ENCODE measurements at places on chromosomes 16 and 17.
A peak's percentile ranks its signal among the peaks of the same experiment; 100 is the strongest.

GRCh38 chr17:64423881-64424280, 25.0 kb upstream of the MILR1 start:
- H3K4me3 ChIP-seq: no peak overlapping the region
- no peaks in the 10 kb centered on the region for H3K27me3 ChIP-seq
- H3K4me1 ChIP-seq: peaks cover 7% of the 10 kb centered on the region
- no peaks in the 10 kb centered on the region for H3K36me3 ChIP-seq

DNA sequence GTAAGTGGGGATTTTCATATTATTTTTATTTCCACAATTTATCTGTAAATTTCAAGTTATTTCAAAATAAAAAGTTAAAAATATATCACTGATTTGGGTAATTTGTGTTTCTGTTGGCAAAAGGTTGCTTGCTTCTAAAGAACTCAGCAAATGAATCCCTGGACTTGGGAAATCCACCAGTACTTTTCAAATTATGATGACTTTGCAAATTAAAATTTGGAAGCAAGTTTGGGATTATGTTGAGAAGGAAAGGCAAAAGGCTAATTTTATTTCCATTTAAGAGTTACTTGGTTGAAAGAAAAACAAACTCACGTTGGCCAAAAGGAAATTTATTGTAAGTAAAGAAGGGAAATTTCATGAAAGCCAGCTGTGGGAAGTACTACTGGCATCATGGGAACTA, 220.3 kb downstream of the MAP2K6 start:
- H3K27ac ChIP-seq: no peak overlapping the region
- H3K4me3 ChIP-seq: no peak overlapping the region
- no peaks in the 10 kb centered on the region for H3K4me1 ChIP-seq
- no peaks in the 10 kb centered on the region for H3K36me3 ChIP-seq
- no peak for DNase-seq

- no peak for DNase-seq
- no peaks in the 10 kb centered on the region for H3K4me1 ChIP-seq
- no peaks in the 10 kb centered on the region for H3K36me3 ChIP-seq
- no peak overlapping the region for H3K4me3 ChIP-seq
- H3K27me3 ChIP-seq: no peaks in the 10 kb centered on the region
- no peak overlapping the region for H3K27ac ChIP-seq
Measured at GRCh38 chr16:61148930-61149329, 887.3 kb downstream of the CDH8 start.

DNA sequence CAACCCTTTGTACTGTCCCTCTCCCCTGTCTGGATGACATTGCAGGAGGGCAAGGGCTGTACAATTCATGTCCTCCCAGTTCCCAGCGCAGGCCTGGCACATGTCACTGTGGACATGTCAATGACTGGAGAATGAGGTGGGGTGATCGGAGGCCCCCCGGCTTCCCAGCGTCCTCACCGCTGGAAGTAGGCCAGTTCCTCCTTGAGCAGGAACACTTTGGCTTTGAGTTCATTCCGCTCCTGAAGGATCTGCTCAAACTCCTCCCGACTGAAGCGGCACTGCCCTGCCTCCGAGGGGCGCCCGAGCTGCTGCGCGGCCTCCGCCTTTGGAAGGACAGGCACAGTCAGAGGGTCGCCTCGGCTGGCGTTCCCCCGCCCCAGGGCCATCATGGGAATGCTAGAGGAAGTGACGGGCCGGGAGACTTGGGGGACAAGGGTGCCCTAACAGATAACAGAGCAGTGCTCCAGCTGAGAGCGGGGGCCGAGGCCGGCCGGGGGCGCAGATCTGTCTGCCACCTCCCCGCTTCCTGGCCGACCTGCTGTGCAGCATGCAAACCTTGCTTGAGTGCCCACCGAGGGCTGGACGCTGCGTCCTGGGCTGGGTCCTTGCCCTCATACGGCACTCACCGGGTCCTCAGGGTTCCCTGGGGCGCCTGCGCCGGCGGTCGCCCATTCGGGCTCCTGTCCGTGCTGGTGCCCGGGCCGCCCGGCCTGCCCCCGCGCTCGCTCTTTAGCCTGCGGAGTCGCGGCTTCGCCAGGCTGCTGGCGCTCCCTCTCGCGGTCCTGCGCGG, 1.3 kb downstream of the RILP start:
- peaks cover 33% of the 10 kb centered on the region for H3K36me3 ChIP-seq
- peaks cover 54% of the 10 kb centered on the region for H3K4me1 ChIP-seq
- H3K27me3 ChIP-seq: no peaks in the 10 kb centered on the region
- H3K27ac ChIP-seq: peak overlapping the region; percentile 100

Data from sigmoid colon (tissue), 7 donors.